Activated CD4-positive, alpha-beta memory T cell treated with anti-CD3 and anti-CD28 coated beads, Interleukin-2, amount 10 ng/mL, durations not matched to agents 7 days and 5 days (primary cell): ENCODE measurements at places on chromosomes 2 and 18.

DNA sequence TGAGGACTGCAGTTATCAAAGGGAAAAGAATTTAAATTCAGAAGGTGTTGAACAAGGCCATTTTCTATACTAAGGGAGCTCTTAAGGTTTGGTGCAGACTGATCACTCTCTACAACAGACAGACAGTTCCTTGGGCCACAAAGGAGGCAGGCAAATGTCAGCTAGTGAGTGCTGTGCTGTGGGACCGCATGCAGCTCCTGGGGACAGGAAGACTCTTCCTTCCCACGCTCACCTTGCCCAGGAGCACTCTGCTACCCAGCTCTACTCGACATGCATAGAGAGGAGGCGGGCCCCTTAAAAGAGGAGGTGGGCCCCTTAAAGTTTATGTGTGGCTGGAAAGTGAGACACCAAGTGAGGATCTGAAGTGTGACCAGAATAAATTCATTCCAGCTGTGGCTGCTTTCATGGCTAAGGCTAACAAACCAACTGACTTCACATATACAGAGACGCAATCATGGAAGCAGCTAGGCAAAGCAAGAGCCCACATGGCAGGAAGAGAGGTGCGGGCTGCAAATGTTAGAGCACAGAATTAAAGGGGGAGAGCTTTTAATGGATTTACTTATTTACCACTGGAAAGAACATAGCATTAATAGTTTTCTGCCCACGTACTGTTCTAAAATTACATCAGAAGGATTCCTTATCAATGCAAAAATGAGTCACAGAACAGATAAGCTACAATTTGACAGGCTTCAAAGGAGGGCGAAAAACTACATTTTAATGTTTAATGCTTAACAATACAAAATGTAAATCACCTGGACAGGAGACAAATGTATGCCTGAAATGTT is 101.4 kb upstream of the RNU4ATAC start:
- no peak for DNase-seq

GRCh38 chr2:9811679-9812511 is 31.4 kb upstream of the TAF1B start:
- no peak for DNase-seq

GRCh38 chr18:457140-457519 is 43.4 kb downstream of the COLEC12 start:
- DNase-seq = no peak

- no peak for DNase-seq
Measured at GRCh38 chr18:35747894-35748472, 166.4 kb downstream of the GALNT1 start.

DNA sequence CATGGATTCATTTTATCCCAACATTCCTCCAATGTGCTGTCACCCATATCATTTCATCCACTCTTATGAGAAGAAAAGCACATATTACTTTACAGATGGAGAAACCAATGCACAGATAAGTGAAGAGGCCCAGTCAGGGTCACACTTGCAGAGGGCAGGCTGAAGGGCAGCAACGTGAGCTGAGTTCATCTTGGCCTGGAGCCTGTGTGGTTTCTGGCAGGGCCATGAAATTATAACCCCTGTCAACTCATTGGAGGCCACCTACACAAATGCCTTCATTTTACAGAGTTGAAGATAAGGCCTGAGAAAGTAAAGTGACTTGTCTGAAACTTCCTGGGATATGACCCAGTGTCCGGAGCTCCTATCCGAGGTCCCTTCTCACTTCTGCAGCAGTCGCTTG is 88.4 kb upstream of the NRP2 start:
- DNase-seq = no peak

DNA sequence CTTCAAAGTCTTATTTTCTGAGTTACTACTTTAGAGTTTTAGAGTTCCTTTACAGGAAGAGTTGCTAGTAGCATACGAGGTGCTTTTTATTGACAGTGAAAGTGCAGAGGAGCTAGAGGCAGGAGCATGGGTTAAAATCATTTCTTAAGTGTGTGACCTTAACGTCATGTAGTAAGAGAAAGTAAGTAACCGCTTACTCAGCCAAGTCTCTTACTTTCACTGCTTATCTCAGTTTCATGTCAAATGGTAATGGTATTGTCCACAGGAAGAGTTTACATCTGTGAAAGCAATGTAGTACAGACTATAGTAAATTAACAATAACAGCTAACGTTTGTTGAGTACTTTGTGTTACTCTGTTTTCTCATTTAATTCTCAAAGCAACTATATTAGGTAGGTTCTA is 12.6 kb downstream of the NDUFAF7 start:
- DNase-seq = no peak

- no peak for DNase-seq
Measured at GRCh38 chr18:685438-685837, 27.0 kb downstream of the ENOSF1 start.

GRCh38 chr18:65661391-65661790 is 89.4 kb upstream of the CDH7 start:
- no peak for DNase-seq

GRCh38 chr2:206836722-206837121 is 71.3 kb downstream of the FASTKD2 start:
- no peak for DNase-seq

DNA sequence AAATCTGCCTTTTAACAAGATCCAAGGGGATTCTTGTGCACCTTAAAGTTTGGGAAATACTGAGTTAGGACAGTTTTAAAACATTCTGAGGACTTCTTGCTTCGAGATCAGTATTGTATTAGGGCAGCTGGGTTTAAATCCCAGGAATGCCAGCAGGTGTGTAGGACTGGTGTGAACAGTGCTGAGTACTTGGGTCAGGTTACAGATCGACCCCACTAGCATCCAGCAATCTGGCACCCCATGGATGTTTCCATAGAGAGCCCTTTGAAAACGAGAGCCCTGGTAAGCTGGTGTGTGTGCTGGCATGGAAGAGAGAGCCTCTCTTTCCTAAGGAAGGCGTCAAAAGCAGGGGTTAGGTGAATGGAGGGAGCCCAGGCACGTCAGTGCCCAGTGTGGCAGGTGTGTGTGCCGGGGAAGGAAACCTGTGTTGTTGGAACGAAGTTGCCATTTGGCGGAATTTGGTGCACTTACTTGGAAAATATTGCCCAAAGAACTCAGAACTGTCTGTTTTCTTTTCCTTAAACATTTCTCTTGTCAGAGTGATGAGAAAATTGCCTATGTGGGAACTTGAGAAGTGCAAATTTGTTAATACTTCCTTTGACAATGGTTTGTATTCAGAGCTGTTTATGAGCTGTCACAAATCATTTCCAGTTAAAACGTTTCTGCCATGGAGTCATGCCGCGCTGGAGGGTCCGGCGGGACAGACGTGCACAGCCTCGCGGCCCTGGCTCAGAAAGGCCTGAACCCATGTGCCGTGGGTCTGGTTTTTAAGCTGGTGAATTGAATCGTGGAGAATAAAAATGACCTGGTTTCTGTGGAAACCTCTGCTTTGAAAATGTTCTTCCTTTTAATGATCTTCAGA is 38.1 kb downstream of the LDLRAD4 start:
- DNase-seq = no peak

DNA sequence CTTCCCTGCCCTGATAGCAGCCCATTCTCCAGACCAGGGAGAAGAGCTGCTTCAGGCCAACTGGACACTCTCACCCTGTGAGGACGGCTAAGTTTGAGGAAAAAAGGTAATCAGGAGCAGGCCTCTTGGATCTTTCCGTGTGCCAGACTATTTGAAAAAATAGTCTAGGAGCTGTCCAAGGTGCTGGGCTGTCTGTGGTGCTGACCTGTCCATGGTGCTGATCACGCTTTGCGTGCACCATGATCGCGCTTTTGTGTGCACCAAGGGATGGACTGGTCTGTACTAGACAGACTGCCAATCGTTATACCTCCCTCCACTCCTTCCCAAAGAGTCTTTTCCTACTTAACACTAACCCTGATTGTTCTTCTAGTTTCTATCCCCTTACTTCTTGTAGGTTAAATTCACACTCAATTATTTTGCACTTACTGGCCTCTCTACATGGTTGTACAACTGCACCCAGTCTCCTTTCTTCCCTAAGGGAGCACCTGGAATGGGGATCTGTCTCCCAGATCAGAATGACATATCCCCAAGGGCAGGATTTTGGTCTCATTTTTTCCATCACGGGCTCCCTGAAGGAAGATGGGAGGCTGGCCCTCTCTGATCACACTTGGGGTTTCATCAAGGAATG is 295.4 kb downstream of the CELF4 start:
- peak; percentile 35 for DNase-seq

- no peak for DNase-seq
Measured at GRCh38 chr2:71779774-71780105, 326.4 kb downstream of the DYSF start.

DNA sequence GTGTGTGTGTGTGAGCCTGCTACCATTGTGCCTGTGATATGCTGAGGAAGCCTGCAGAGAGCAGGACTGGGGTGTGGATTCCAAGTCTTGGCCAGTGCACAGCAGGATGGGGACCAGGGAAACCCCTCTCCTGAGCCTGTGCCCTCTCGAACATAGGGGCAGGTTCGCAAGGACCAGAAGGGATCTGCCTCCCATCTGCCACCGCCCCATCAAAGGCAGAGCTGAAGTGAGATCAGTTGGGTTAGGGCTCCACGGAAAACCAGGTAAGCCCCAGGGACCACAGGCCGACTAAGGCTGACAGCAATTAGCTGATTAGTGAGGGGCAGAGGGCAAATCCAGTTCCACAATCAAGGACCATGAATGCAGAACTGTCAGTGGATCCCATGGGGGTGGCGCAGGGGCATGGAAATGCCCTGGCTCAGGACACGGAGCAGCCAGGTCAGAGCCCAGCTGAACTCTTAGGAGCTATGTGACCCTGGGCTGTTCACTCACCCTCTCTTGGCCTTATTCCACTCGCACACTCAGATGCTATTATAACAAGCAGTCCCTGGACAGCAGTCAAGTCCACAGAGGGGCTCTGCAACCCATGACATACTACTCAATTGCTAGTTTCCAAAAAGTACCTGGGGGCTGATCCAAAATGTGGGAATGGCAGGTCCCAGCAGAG is 84.2 kb upstream of the ID2 start:
- no peak for DNase-seq

DNA sequence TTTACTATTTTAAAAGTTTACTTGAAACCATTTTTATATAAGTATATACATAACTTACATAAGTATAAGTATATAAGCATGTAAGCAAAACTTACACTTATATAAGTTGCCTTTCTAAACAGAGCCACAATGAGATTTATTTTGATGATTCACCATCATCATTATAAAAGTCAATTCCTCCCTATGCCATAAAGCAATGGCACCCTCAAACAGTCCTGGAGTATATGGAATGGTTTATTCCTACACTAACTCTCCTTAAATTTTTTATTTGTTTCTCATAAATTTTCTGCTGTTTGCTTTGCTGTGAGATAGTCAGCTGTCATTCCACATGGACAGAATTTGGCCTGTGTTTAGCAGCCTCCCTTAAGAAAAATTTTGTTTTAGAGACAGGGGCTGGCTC is 114.2 kb downstream of the NAB1 start:
- no peak for DNase-seq

GRCh38 chr2:231200805-231201474 is 2.5 kb downstream of the ARMC9 start:
- no peak for DNase-seq

GRCh38 chr2:174612970-174613369 is 15.4 kb upstream of the WIPF1 start:
- no peak for DNase-seq

DNA sequence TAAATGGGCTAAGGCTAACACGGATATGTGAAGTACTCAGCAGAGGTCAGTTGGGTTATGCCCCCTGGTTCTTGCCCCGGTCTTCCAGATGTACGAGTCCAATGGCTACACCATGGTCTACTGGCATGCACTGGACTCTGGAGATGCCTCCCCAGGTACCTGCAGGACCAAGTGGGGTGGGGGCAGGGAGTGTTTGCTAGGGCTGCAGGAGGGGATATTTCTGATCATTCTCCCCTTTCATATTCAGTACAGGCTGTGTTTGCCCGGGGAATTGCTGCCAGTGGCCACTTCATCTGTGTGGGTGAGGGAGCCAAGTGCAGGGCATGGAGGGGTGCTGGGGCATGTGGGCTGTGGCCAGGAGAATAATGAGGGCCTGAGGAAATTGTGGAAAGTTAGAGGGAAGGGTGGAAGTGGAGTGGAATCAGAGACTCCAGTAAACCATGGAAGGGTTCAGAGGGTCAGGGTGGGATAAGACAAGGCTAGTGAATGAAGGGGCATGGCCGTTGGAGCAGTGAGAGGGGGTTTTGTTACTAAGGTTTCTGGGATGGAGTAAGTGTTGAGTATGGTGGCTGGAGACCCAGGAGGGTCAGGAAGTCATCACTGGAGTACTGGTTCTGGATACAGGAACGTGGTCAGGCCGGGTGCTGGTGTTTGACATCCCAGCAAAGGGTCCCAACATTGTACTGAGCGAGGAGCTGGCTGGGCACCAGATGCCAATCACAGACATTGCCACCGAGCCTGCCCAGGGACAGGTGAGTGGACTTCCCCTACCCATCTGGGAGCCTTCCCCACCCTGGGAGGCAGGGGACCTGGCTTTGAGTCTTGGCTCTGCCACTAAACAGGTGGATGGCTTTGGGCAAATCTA is 1.9 kb downstream of the WDR54 start:
- no peak for DNase-seq

DNA sequence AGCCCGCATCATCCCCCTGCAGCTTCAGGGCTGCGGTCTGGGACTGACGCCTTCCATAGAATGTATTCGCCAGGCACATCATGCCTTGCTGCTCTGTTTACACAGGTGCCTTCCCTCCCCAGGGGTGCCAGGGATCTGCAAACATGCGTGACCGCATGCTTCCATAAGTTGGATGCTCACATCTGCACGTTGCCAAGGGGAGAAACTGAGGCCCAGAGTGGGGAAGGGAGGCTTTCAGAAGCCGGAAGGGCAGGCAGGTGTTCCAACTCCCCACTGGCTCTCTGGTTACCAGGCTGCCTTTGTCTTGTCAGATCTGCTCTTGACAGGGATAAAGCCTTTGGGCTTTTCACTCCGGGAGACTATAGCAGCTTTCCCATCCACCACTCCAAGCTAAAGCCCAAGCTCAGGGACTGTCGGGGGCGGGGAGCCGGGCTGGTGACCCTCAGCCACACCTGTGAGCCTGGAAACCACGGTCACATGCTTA is 125.8 kb upstream of the TNP1 start:
- no peak for DNase-seq

DNA sequence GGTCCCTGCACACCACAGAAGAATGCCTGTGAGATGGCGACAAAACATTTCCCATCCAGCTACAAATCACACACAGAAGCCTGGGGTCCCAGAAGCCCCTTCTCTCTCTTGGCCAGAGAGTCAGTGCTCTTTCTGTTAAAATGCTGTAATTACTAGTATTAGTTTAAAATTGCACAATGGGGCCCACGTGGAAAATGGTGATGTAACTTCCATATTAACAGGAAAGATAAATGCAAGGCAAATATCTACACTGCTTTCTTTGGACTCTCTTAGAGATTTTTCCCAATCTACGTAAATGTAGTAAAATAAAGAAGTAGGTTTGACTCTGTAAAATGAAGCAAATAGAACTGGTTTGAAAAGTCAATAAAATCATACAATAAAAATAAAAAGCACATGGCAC is 113.9 kb upstream of the TFCP2L1 start:
- no peak for DNase-seq

GRCh38 chr2:220469201-220469600 is 841.8 kb downstream of the SLC4A3 start:
- no peak for DNase-seq

GRCh38 chr2:218180467-218181114 is 13.8 kb upstream of the CXCR1 start:
- DNase-seq = no peak
